Cerebellum (tissue), 4 donors: ENCODE measurements at places on chromosomes 12 and 14. TPM values are rescaled to one million over a fixed set of nuclear protein-coding genes. Genes with fewer than 3 reads are reported as not detected.
A peak's percentile ranks its signal among the peaks of the same experiment; 100 is the strongest.

DNA sequence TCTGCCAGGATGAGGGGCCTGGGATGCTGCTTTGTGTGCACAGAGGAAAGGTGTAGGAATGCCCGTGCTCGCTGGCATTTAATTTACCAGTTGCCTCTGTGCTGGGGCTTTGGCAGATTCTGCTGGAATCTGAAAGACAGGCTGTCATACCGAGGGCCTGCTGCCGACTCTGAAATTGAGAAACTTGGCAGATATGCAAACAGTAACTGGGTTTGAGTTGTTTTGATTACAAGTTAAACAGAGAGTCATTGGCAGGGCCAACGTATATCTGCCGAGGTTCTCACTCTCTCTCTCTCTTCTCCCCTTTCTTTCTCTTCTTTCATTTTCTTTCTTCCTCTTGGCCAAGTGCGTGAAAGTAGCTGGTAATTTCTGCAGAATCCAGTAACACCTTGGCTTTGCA lies 618.7 kb downstream of the VRK1 start:
- DNase-seq, result no peak

GRCh38 chr12:5083955-5084849 lies 40.5 kb downstream of the KCNA5 start:
- peak; percentile 83 for DNase-seq

GRCh38 chr12:1252758-1253157 lies 261.7 kb downstream of the ERC1 start:
- DNase-seq, result no peak

- no peak for DNase-seq
These were observed 303.0 kb upstream of the RGS6 start for GRCh38 chr14:71629250-71629649.

- DNase-seq, result no peak
These were observed 208.8 kb downstream of the EPS8 start for GRCh38 chr12:15580431-15580830.

DNA sequence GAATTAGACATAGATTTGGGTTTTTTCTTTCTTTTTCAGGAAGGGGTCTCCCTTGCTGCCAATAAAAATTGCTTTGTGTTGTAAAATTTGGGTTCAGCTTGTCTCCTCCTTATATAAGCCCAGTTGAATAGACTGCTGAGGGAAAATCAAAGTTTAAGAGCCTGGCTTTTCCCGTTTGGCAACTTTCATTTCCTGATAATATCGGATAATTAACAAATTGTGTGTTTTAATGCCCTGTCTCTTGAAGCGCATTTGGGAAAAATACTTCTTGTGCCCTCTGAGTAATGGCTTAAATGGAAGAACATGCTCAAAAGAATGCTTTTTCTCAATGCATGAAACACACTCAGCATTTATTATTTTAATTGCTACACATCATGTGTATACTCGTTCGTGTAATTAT lies 198.0 kb upstream of the DCN start:
- DNase-seq, result no peak

DNA sequence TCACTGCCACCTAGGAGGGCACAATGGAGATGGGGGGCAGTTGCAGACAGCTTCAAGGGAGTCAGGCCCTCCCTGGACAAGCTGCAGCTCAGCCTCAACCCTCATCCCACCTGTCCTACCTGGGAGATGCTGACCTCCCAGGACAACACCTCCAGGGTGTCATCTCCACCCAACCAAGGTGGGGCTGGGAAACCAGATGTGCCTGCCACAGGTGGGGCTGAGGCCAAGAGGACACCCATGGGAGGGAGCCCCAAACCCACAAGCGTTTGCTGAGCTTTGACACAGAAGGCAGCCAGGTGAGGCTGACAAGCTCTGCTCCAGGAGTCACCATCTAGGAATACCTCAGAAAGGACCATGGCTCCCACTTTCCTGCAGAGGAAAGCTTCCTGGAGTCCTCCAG lies 31.5 kb downstream of the ZFP36L1 start:
- DNase-seq, result no peak

DNA sequence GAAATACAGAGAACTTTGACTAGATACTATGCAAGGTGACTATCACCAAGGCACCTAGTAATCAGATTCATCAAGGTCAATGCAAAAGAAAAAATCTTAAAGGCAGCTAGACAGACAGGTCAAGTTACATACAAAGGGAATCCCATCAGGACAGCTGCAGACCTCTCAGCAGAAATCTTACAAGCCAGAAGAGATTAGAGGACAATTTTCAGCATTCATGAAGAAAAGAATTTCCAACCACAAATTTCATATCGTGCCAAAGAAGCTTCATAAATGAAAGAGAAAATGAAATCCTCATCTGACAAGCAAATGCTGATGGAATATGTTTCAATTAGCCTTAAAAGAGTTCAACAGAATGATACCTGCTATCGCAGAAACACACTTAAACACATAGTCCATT lies 913.7 kb downstream of the RPS29 start:
- DNase-seq, result no peak

DNA sequence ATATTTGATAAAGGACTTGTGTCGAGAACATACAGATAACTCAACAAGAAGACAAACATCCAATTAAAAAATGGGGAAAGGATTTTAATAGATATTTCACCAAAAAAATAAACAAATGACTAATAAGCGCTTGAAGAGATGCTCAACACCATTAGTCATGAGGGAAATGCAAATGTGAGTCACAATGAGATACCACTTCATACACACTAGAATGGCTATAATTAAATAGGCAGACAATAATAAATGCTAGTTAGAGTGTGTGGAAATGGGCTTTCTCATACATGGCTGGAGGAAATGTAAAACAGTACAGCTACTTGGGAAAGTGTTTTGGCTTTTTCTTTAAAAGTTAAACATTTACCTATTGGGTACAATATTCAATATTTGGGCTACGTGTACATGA lies 34.8 kb downstream of the DLK1 start:
- no peak for DNase-seq

DNA sequence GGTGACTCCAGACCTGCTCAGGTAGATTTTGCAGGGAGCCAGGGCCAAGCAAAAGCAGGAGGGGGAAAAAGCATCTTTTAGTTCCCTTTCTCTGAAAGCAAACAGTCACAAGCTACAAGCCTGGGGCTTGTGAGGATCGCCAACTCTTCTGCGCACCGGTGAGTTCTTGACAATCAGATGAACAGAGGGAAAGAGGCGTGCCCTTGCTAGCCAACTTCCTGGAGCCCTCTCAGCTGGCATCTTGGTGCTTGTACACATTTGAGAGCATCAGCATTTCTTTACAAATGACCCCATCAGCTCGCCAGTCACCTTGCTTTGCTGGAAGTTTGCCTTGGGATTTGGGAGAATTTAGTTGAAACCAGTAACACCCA lies 55.5 kb downstream of the ZNF664 start:
- no peak for DNase-seq

DNA sequence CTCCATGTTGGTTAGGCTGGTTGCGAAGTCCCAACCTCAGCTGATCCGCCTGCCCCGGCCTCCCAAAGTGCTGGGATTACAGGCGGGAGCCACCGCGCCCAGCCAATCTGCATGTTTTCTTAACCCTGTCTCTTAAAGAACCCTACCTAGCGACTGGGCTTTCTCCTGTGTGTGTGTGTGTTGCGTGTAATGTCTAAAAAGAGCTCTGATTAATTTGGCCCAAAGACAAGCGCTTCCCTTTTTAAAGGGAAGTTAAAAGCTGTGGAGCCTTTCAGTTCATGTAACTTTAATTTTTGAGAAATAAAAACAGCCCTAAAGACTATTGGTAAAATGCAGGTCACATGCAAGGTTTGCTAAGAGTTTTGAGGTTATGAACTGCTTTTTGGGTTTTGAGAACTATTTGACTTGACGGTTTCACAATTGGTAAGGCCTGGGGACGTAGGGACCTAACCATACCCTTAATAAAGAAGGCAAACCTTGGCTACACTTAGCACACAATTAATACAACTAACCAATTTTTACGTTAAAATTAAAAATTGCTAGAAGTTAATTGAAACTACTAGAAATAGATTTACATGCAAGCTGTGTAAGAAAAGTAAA lies 103.2 kb downstream of the KCNMB4 start:
- DNase-seq, result no peak

DNA sequence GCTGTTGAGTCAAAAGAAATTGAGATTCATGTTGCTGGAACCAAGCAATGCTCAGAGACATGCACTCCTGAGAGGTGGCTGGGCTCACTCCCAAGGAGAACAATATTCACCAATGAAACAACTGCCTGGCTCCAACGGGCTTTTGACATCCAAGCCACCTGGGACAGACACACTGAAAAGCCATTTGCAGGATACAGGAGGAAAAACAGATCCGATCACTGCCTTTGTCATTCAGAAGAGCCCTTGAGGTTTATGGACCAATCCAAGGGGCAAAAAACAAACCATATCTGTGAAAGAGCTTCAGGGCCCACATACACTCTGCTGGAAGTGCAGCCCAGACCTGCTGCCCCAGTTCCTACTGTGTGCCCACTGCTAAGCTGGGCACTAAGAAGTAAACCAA lies 277.5 kb downstream of the NUAK1 start:
- DNase-seq, result no peak

DNA sequence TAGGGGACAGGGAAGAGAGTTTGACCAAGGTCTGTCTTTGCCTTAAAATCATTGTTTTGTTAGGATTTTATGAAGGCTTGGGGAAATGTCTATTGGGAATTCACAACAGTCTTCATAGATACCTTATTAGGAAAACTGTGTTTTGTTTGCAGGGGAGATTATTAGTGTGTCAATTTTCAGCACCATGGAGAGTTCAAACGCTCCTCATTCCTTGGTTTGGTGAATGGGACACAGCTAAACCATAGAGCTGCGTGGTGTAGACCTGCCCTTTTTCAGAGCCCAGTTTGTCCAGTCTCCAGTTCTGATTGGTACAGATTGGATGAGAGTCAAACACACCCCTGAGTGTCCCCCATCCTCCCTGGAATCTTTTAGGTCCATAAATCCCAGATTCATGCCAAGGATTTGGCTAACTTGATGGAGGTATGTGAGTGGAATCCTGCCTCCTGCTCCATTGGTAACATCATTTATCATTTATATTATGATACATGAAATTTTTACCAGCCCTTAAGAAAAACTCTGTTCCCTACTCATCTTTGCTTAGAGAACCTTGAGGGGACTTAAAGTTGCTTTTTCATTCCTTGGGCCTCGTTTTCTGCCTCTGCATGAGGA lies 12.0 kb downstream of the NGDN start:
- no peak for DNase-seq

- DNase-seq, result no peak
These were observed 86.2 kb upstream of the AMIGO2 start for GRCh38 chr12:47165934-47166333.

- no peak for DNase-seq
These were observed 65.1 kb upstream of the FBXO21 start for GRCh38 chr12:117255386-117255785.

GRCh38 chr12:64951944-64952343 lies 127.5 kb downstream of the TBC1D30 start:
- DNase-seq, result no peak

- DNase-seq, result no peak
These were observed 29.0 kb downstream of the GLIPR1L2 start for GRCh38 chr12:75419841-75420240.

GRCh38 chr12:80721326-80721725 lies 4.6 kb downstream of the MYF5 start:
- DNase-seq, result no peak

DNA sequence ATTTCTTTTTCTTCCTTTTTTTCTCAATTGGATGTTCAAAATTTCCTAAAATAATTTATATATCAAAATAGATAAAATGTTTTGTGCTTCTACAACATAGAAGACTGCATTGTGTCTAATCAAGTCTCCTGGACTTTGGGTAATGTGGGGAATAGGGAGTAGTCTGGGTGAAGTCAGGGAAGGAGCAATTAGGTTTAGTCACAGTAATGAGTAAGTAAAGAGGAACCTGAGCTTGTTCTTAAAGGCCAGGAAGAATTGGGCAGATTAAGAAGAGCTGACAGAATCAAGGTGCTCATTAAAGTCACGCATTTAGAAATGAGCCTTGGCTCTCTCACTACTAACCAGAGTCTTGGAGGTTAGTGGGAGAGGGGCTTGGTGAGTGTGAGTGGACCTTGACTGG lies 233.3 kb upstream of the SSTR1 start:
- no peak for DNase-seq

DNA sequence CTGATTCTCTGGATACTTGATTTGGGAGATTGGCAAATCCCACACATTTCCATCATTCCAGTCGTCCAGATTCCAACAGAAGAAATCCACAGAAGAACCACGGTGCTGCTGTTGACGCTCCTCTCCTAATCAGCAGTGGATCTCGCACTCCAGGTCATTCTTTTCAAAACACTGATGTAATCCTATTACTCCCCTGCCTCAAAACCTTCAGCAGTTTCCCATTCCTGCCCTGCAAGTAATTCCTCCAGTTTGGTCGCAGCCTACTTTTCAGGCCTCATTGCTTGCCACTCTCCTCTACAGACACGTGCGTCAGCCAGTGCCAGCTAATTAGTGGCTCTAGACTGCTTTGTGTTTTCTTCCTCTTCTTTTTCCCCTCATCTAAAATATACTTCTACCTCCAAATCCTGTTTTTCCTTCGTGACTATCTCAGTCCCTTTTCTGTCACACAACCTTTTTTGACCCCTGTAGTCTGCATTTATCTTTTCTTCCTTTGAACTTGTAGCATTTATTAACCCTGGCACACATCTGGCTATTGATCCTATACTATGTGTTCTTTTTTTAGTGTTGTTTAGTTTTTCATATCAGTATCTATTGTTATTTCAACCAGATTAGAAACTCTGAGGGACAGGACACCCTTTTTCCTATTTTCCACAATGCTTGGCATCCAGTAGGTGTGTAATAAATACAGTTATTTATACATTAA lies 36.8 kb downstream of the PRORP start:
- no peak for DNase-seq

GRCh38 chr12:51065530-51065929 lies 17.4 kb downstream of the LETMD1 start:
- DNase-seq, result no peak

GRCh38 chr12:103637429-103637828 lies 50.4 kb downstream of the STAB2 start:
- no peak for DNase-seq

- no peak for DNase-seq
These were observed 21.6 kb downstream of the PUS7L start for GRCh38 chr12:43736927-43737440.

DNA sequence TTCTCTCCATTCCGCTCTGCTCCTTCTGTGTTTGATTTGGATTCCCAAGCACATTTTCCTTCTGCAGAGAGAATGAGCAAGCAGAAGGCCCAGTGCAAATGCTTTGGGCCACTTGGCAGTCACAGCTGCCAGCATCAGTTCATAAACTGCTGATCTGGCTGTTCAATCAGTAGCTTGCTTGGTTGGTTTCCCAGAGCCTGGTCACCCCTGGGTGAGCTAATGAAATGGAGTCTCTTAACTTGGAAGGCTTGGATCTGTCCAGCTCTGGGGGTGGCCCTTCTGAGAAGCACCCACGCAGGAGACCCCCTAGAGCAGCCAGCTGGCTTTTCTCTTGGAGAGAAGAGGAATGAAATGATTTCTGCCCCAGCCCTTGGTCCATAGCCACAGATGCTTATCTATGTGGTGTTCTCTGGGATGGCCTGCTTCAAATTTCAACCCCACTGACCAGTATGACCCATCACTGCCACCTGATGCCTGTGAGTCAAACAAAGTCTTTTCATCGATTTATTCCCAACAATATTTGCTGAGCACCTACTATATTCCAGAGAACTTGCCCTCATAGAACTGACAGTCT lies 30.3 kb downstream of the FAIM2 start:
- DNase-seq, result no peak

The SNW1 gene
- 38.0 TPM for total RNA-seq

The MSRB3 gene
- total RNA-seq, result 7.0 TPM

The BIN2 gene
- 1.1 TPM for total RNA-seq

The LTBP2 gene
- total RNA-seq, result 0.91 TPM

The SYCP3 gene
- total RNA-seq, result 1.3 TPM

The KLHL33 gene
- 0.18 TPM for total RNA-seq

The ATP5F1B gene
- total RNA-seq, result 238 TPM

The SLCO1B1 gene
- total RNA-seq, result not detected

The CFAP73 gene
- 0.54 TPM for total RNA-seq
